GM12878 (cell line): ENCODE measurements at places on chromosomes 2 and 18.

- no peak for DNase-seq
Observed at GRCh38 chr2:101759162-101759561, 61.7 kb downstream of the MAP4K4 start.

DNA sequence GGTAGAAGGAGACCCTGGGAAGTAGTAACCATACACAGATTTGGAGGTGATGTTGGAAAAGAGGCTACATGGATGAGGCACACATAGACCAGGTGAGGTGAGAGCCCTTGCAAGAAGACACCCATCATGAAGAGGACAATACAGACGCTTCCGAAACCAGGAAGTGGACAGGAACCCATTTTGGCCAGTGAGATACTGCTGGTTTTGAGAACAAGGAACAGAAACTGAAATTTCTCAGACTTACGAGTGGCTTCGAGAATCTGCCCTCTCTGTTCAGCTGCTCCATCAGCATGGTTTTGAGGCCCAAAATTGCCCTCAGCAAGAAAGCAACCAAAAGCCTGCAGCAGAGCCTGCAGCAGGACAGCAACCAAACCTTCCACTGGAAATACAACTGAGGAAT, 479.1 kb upstream of the NRXN1 start:
- DNase-seq: peak; percentile 2

GRCh38 chr18:10951631-10952544, 197.5 kb downstream of the PIEZO2 start:
- peak; percentile 67 for DNase-seq

DNA sequence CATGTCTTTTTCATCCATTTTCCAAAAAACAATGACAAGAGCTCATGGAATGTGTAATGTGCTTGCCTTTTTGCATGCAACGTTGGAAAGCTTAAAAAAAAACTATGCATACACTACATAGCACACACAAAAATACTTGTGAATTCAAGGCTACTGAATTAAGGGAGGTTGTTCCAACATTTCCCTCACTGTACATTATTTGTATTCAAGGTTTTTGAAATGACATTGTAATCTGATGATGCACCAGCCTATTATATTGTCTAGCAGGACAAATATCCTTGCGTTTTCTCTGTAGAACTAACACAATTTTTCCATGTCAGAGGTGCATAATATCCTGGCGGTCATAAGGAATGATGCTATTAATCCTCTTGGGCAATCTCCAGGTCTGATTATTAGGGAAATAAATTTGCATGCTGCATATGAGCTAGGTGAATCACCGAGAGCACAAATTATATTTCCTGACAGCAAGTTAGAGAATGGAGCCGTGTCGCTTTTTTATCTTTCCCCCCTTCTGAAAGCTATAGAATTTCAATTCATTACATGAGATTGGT, 836.9 kb upstream of the FANCL start:
- no peak for DNase-seq

- DNase-seq: peak; percentile 64
Observed at GRCh38 chr18:58525928-58526424, 102.9 kb downstream of the ALPK2 start.

DNA sequence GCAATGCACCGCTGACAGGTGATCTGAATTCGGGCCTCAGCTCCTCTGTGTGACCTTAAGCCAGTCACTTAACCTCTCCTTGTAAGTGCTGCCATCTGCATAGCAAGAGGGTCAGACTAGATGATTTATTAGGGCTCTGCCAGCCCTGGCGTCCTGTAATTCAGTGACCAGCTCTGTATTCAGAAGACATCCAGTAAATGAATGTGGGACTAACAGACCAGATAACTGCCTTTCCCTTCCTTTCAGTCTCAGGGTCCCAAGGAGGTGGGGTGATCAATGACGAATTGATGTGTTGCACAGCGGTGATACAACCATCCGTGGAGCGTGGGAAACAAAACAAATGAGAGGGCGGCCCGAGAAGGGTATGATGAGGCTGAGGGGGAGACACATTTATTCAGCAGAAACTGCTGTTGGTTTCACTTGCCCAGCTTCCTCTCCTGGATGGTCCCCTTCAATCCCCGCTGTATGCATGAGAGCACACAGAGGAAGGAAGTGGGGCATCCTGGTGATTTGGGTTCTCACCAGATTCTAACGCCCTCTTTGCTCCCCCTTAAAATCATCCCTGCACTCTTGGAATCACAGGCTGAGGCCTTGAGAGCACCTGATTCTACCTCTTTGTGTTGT, 92.8 kb downstream of the VIT start:
- DNase-seq: no peak

DNA sequence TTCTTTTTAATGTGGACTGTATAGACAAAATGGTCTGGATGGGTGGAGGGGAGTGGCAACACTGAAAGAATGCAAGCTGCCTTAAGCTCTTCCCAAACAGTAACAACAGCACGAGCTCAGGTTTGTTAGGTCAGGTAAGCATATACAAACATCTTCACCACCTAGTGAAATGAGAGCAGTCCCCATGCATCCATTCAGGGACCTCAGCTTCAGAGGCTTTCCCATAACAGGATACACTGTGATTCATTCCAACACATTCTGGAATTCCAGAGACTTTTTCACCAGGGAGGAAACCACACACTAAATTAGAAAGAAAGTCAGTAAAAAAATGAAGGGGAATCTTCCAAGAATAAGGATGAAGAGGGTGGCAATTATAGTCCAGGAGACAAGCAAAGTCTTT, 50.4 kb upstream of the BZW1 start:
- DNase-seq: no peak

DNA sequence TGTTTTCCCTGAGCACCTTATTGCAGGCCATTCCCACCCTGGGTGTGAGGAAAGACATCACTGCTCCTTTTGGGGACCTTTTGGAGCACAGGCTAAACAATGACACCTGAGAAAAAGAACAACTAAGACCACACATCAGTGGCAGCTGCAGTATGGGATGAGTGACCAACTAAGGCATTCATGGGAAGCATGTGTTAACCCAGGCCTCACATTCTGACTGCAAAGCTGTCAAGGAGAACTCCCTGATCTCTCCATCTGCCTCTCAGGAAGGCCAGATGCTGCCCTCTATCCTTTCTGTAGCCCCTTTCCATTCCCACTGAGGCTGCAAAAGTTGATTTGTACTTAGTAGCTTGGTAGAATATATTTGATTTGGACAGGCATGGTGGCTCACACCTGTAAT, 277.7 kb upstream of the FBXO11 start:
- DNase-seq: no peak

GRCh38 chr18:49521216-49521835, 34.3 kb upstream of the C18orf32 start:
- DNase-seq: no peak

- DNase-seq: no peak
Observed at GRCh38 chr2:10083046-10083445, 2.8 kb upstream of the CYS1 start.

GRCh38 chr2:199810422-199811171, 40.4 kb downstream of the FTCDNL1 start:
- DNase-seq: no peak

- DNase-seq: no peak
Observed at GRCh38 chr18:61475931-61476330, 142.7 kb downstream of the CDH20 start.

- DNase-seq: peak; percentile 11
Observed at GRCh38 chr18:67199993-67200617, 316.4 kb downstream of the DSEL start.

- no peak for DNase-seq
Observed at GRCh38 chr2:108535357-108535631, 1.0 kb downstream of the LIMS1 start.

- no peak for DNase-seq
Observed at GRCh38 chr18:22556222-22557167, 138.8 kb upstream of the CTAGE1 start.

GRCh38 chr2:139160836-139161235, 380.6 kb upstream of the NXPH2 start:
- no peak for DNase-seq

DNA sequence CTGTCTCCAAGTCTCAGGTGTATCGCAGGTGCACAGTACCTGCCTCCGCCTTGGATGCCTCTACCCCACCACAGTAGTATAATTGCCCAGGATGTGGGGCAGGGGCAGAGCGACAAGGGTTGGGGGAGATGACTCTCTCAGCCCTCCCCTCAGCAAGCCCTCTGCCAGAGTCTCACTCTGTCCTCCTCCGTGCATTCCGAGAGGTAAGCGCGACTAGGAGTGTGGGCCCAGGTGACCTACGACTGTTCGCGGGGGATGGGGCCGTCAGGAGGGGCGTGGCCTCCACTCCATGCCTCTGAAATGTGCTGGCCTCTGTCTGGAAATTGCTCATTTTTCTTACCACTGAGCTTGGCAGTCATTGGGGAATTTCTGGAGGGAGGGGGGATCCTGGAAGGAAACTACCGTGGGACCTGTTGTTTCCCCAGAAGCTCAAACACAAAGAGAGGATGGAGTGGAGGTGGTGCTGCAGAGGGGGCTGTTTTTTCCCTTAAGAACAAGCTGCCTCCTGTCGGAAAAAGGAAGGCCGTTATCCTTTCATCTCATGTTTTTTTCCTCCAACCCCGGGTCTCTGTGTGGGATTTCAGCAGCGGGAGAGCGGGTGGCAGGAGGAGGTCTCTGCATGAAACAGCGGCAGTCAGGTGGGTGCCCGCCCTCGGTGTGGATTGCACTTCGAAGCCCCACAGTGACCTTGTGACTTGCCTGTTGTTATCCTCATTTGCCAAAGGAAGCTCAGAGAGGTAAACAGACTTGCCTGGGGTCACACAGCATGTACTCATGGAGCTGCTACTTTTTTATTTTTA, 13.0 kb upstream of the RALB start:
- no peak for DNase-seq

DNA sequence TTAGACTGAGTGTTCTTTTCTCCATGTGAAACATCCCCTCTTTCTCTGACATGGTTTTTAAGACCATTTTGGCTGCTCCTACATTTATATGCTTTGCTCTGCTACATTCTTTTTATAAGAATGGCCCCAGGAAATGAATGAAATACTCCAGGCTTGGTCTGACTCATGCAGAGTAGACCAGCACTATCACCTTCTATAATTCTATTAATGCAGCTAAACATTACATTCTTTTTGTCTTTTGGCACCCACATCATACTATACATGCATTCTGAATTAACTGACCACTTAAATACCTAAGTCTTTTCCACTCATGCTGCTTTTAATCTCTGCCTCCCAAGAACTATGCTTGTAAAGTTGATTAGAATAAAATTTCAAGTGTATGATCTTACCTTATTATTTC, 94.1 kb downstream of the AAK1 start:
- no peak for DNase-seq

GRCh38 chr18:49524349-49524748, 37.3 kb upstream of the C18orf32 start:
- no peak for DNase-seq

DNA sequence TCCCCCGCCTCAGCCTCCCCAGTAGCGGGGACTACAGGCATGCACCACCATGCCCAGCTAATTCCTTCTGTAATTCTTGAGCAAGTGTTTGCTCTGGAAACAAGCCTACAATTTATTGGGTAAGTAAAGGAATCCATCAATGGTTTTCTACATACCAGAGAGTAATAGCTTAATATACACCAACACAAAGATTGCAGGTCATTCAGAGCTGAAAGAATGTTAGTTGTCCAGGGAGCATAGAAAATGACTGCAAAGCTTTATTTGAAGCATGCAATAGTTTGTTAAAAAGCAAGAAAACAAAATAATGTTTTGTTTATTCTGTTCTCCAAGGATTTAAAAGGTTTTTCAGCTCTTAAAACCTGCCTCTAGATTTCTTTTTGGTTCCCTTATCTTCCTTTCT, 5.6 kb downstream of the IDH1 start:
- no peak for DNase-seq

- DNase-seq: no peak
Observed at GRCh38 chr2:28481905-28482304, 14.0 kb upstream of the PLB1 start.

DNA sequence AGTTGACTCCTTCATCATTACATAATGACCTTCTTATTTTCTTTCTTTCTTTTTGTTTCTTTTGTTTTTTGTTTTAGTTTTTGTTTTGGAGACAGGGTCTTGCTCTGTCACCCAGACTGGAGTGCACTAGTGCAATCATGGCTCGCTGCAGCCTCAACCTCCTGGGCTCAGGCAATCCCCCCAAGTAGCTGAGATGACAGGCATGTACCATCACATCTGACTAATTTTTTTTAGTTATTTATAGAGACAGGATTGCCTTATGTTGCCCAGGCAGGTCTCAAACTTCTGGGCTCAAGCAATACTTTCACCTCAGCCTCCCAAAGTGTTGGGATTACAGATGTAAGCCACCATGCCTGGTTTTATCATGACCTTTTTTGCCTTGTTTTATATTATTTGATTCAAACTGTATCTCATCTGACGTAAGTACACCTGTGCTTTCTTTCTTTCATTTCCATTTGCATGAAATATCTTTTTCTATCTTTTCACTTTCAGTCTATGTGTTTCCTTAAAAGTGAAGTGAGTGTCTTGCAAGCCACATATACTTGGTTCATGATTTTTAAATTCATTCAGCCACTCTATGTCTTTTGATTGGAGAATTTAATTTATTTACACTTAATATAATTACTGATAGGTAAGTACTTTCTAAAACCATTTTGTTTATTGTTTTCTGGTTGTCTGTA, 39.1 kb downstream of the SP100 start:
- no peak for DNase-seq

DNA sequence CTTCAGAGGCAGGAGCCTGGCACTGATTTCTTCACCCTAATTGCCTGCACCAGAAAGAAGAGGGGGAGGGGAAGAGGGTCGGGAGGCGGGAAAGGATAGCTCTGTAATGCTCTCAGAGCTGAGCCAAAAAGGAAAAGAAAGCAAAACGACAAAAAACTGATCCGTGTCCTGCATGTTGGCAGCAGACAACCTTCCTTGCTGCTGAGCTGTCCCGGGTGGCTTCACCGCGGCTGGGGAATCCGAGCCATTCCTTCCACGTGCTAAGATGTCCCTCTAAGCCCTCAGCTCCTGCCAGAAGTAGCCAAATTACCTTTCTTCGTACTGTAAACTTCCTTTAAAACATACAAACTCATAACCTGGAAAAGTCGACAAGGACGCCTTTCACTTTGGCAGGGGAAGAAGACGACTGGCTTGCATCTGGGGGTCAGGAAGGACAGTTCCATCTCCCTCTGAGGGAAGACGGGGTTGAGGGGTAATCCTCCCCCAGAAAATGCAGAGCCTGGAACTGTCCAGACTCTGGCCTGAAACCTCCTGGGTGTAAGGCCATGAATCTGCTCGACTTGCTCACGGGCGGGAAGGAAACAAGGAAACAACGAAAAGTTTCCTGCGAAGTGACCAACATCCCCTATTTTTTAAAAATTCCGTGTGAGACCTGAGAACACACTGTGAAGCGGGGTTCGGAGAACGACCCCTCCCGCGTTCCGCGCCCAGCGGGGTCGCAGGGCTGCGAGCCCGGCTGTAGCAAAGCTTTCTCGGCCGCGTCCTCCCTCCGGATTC, 7.7 kb downstream of the OTX1 start:
- no peak for DNase-seq

DNA sequence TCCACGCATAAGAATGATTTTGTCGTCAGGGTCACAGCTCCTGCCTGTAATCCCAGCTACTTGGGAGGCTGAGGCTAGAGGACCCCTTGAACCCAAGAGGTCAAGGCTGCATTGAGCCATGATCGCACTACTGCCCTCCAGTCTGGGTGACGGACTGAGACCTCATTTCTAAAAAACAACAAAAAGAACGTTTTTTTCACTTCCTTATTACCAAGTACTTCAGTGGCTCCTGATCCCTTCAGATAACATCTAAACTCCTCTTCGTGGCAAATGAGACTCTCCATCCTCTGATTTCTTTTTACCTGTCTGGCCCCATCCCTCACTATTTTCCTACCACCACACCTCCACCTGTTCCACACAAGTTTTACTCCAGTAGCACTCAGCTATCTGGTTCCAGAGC, 105.4 kb upstream of the TLK1 start:
- no peak for DNase-seq

GRCh38 chr2:178756343-178756742, 50.9 kb downstream of the TTN start:
- DNase-seq: no peak
